Activated CD8-positive, alpha-beta memory T cell treated with anti-CD3 and anti-CD28 coated beads for 1 hour (primary cell): ENCODE measurements at places on chromosomes 5 and 9.

DNA sequence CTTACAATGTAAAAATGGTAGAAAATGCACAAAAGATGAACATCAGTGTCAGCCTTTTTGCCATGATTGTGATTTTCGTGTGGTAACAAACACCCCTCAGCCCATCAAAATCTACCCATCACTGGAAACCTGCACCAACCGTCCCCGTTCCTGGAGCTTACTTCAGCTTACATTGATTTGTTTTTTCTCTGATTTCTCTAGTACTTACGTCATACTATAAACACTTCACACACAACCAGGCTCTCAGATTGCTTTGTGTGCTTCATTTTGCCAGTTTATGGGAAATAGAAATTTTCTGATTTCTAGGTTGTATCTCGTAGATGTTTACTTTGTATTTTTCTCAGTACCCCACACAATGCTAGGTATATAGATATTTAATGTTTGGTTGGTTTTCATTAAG, 129.1 kb downstream of the RAB3C start:
- DNase-seq, result no peak

DNA sequence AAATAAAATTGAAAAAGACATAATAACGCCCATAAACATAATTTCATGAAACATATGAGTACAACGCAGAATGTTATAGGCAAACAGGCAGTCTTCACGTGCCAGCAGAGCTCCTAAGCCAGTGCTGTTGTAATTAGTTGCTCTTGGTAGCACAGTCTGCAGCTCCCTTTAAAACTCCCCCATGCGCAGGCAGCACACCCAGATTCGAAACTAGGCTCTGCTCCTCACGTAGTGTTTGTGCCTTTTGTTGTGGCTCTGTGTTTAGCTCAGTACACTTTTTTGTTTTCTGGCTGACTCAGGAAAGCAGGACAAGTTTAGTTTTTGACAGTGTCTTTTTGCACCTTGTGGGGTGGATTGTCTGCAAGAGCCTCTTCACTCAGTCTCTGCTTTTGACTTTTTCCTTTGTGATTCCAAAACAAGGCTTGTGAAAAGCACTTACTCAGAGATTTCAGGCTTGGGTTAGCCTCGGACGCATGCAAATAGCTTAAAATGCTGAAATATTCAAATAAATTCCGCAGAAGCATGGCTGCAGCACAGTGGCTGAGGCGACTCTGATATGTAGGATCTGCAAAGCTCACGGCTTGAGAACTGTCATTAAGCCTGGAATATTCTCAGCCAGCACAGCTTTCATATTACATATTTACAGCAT, 113.6 kb downstream of the IRX1 start:
- DNase-seq, result no peak

- DNase-seq, result no peak
Observed at GRCh38 chr5:37721447-37721871, 118.4 kb downstream of the GDNF start.

- no peak for DNase-seq
Observed at GRCh38 chr5:181120306-181120705, 10.7 kb downstream of the OR2V1 start.
